Hindlimb muscle (tissue), 1 donor: ENCODE measurements at places on chromosomes 1 and 21. TPM values are rescaled to one million over a fixed set of nuclear protein-coding genes. Genes with fewer than 3 reads are reported as not detected.
A peak's percentile ranks its signal among the peaks of the same experiment; 100 is the strongest.

PLA2G2C gene
- not detected for polyA plus RNA-seq

PSMA5 gene
- polyA plus RNA-seq, result 52.5 TPM

INAVA gene
- polyA plus RNA-seq, result 4.6 TPM

GRCh38 chr1:51644533-51645197 lies 27.8 kb downstream of the OSBPL9 start:
- no peak for DNase-seq

DNA sequence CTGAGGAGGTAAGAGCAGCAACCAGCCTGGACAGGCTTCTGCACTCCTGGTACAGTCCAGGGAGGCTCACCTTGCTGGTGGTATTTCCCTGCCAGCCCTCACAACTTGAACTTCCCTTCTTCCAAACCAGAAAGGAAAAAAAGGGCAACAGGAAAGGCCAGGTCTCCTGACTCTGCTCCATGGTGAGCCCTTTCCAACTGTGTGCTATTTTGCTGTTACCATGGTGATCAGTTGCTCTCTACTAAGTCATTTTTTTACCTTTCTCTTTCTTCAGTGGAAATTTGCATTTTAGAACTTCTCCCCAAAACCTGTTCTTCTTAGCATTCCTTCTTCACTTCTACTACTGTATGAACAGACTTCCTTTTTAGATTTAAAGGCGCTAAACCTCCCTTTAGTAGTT lies 164.3 kb downstream of the GRIK1 start:
- no peak for DNase-seq

PTPRC gene
- polyA plus RNA-seq, result 6.9 TPM

DNA sequence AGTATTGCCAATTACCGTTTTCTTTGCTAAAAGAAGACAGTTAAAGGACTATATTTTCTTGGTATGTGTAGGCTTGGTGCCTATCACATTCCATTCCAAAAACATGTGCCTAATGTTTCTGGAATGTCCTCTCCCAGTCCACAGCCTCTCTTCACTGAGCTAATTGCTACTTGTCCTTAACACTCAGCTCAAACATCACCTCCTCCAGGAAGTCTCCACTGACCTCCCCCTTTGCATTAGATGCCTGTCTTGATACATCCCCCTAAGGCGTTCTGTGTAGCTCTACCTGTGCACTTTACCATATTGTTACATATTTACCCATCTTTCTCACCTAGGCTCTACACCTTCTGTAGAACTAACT lies 195.6 kb upstream of the CAMK1G start:
- no peak for DNase-seq

DNA sequence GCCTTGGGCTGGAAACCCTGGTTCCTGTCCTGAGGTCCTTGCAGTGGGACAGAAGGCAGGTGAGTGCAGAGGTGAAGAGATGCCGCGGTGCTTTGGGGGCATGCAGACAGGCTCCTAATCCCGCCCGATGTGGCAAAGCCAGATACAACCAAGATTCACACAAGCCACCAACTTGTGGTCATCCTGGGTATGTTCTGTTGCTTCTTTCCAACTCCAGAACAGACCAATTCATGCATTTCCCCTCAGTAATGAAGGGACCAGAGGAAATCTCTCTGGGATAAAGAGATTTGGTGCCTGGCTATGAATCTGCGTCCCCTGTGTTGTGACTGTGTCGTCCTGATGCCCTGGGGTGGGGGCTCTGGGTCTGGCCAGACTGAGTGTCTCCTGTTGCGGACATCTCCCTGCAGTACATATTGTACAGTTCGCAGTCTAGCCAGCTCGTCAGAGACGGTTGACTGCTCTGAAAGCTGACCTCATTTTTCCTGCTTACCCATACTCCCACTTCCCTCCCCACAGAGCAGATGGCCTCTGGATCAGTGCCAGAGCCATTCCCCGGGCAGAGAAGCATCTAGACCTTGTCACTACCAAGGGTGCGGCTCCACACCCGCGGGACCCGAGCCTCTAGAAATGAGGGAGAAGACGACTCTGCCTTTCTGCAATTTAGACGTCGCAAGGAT lies 216.3 kb downstream of the KIF26B start:
- DNase-seq, result no peak

GRCh38 chr1:221344693-221345092 lies 397.2 kb downstream of the DUSP10 start:
- no peak for DNase-seq

DNA sequence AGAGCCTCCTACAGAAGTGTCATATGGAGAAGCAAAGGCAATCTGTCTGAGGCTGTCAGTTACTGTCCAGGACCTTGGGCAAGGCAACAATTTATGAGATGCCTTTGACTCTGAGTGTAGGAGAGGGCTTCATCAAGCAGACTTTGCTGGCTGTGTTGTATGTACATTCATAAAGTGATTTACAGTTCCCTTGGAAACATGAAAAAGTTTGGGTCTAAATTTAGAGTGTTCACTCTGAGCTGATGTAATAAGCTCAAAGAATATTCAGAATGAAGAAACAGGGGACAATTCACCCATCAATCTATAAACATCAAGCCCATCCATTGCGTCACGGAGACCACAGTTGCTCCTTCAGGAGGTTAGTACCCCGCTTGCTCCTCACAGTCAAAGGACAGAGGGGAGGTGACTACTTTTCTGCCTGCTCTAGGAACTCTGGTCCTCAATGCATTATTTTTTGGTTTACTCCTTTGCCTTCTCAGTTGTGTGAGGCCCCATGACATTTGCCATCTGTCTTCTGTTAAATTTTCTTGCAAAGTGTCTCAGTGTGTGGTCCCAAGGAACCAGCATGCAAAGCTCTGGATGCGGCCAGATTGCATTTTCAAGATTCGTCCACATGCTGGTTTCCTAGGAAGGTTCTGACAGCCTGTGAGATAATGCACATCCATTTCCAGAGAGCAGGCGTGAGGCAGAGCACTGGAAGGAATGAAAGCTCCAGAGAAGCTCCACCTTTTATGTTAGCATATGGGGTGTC lies 241.1 kb upstream of the KIAA0040 start:
- peak; percentile 10 for DNase-seq

GRCh38 chr1:92485381-92486250 lies 1.1 kb downstream of the GFI1 start:
- DNase-seq, result peak; percentile 42

CAPN9 gene
- 0.57 TPM for polyA plus RNA-seq

GRCh38 chr1:193707271-193708021 lies 521.0 kb upstream of the B3GALT2 start:
- no peak for DNase-seq

PCSK9 gene
- 9.1 TPM for polyA plus RNA-seq

DNA sequence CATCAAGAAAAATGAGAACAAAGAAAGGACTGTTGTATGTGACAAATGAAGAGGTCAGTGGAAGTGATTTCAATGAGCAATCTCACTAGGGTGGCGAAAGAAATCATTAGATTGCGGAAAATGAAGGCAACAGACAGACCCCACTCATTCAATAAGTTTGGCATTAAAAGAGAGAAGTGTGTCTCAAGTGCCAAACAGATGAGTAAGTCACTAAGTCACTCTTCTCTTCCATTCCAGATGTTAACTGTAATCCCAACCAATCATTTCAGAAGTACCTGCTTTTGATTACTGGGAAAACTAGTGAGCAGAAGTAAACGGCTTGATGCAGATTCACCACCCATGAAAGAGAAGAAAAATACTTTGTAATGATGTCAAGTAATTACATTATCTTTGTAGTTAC lies 144.3 kb upstream of the PRMT6 start:
- no peak for DNase-seq

GRCh38 chr1:201540846-201541735 lies 2.2 kb downstream of the NAV1 start:
- DNase-seq, result no peak

PEAR1 gene
- polyA plus RNA-seq, result 29.2 TPM

KIRREL1 gene
- 28.7 TPM for polyA plus RNA-seq

DNA sequence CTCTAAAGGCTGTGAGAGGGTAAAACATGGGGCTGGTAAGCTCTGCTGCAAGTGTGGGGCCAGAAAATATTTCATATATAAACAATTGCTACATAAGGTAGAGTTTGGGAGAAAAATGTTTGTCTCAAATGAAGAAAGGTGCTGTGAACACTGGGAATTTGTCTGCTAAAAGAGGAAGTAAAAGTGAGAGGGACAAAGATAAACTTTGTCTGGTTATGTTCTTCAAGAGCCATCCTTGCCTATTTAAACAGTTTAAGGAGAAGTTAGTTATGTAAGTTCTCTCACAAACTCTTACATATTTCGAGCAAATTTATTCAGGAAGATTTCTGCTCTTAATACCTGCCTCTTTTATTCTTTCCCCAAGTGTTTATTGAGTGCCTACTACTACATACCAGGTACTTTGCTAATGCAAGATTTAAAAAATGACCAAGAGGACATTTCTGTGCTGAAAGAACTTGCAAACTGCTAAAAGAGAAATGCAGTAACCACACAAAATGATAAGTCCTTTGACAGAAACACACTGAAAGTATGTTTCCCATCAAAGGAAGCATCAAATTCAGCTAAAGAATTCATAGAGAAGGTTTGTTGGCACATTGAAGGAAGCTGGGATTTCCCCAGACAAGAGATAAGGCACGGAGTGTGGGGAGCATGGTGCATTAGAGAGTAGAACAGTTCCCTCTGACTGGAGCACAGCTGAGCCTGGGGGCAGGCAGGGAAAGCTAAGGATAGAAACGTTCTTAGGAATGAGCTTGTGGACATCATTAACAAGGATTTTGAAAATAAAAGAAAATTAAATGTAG lies 549.1 kb downstream of the PTBP2 start:
- DNase-seq, result no peak

- DNase-seq, result peak; percentile 78
These were observed 79.8 kb downstream of the ST6GALNAC3 start for GRCh38 chr1:76154206-76154956.

DNA sequence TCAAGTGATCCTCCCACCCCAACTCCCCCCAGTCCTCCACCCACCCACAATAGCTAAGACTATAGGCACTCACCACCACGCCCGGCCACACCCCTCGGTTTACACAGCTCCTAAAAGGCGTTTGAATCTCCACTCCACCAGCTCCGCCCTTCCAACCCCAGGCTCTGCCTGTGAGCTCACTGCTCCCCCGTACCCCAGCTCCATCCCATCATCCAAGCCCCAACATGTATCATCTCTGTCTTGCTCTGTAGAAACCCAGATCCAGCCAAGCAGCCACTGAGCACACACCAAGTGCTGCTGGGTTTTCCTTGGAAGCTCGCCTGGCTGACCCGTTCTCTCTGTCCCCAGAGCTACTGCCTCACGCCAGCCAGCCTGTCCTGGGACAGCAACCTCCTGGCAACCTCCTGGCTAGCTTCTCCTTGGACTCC lies 12.0 kb upstream of the S100A2 start:
- DNase-seq, result no peak

GRCh38 chr1:193654951-193655735 lies 468.7 kb upstream of the B3GALT2 start:
- DNase-seq, result no peak

- DNase-seq, result no peak
These were observed 20.7 kb downstream of the DNAJC6 start for GRCh38 chr1:65330021-65330420.
